Stimulated activated CD4-positive, alpha-beta T cell treated with anti-CD3 and anti-CD28 coated beads, Interleukin-1b, Interleukin-23, amount 100 ng/mL, for 24 hours (primary cell): ENCODE measurements at places on chromosomes 16 and 17.

DNA sequence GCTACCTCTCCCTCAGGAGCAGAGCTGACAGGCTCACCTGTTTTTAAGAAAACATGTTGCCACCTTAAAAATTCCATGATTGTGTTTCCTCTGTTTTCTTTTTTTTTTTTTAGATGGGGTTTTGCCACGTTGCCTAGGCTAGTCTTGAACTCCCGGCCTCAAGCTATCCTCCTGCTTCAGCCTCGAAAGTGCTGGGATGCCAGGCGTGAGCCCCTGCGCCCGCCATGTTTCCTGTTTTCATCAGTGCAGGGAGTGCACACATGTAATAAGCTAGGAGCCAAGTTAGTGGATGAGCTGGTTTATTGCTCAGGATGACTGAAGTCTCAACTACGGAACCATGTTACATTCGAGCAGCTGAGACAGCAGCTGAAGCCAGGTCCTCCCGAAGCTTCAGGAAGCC is 13.6 kb downstream of the MRM3 start:
- DNase-seq: no peak

DNA sequence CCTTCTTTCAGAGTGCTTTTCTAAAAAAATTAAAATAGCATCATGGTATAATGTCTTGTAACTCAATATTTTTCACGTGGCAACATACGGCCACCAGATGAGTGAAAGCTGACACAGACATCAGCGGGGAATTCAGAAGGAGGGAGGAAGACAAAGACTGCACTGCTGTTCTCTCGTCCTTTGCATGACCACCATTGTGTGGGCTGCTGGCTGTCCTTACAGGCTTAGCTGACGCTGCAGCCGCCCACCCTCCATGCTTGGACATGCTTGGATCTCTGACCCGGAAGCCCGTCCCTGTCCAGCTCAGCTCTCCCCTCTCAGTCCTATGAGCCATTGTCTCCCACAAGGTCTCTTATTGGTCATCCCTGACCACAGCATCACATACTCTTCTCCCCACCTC is 11.4 kb upstream of the MLYCD start:
- no peak for DNase-seq

GRCh38 chr16:23712976-23713375 is at the start of gene ERN2:
ERN2 (minus strand) TSS chr16:23713222; CDS start chr16:23713187, 35 bp downstream.
- DNase-seq: no peak

DNA sequence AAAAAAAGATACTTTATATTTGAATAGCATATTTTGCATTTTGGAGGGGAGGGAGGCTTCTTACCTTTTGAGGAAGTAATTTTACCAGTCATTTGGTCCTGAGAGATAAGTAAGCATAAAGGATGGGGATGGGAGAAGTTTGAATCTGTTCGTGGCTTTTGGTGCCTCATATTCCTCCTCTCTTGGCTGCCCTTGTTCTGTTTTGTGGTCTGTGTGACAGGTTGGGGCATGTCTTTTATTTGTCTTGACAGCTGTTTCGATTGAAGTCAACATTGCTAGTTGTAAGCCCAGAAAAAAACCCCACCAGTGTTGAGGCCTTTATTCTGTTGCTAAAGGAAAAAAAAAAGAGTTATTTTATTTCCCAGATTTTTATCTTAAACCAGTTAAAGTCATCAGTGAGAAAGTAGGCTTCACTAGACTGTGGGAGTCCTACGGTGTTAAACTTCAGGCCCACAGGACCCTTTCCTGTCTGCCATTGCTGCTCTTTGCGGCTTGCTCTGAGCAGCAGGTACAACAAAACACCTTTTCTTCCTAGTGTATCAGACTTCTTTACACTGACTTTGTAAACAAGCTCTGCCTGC is 11.4 kb downstream of the SLC7A6 start:
- no peak for DNase-seq

DNA sequence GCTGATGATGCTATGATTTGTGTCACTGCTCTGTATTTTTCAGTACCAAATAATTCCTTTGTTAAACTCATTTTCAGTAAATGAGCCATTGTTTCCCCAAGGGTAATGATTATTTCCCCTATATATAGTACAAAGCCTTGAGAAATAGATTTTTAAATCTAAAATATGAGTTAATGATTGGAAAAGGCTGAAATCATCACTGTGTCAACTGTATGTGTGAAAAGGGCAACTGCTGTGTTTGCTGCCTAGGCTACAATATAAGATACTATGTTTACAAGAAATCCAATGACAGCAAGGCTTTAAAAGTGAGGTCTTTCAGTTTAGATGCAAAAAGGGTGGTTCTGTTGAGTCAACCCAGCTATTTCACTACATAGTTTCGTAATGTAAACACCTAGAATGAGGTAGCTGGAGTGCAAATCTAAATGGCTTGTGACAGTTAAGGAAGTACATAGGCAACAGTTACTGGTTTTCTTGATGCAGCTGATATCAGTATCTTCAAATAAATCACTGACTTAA is 15.3 kb downstream of the NLK start:
- DNase-seq: no peak
